ENCODE measurements at places on chromosomes 12 and 14. TPM values are rescaled to one million over a fixed set of nuclear protein-coding genes. Genes with fewer than 3 reads are reported as not detected.

MNAT1 gene
- total RNA-seq: 30.4 TPM

DNA sequence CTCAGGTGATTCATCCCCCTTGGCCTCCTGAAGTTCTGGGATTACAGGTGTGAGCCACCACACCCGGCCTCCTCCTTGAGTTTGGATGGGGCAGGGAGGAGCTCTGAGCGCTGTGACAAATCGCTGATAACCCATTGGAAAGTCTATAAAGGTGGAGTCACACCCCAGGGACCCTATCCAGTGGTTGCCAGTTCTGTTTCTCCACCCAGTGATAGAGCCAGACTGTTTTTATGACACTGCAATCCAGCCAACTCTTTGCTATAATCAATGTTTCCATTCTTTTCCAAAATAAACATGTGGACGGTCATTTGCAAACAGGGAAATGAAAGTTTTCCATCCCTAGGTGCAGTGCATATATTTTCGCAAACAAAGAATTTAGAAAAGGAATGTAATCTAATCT, 142.0 kb upstream of the PELI2 start:
- no peak for ATAC-seq

GRCh38 chr12:22738945-22739344, 114.0 kb downstream of the ETNK1 start:
- no peak for ATAC-seq

GRCh38 chr12:42923583-42923982, 334.0 kb upstream of the PRICKLE1 start:
- no peak for ATAC-seq

TAS2R7 gene
- not detected for total RNA-seq

PPHLN1 gene
- total RNA-seq: 88.9 TPM

- no peak for ATAC-seq
Observed at GRCh38 chr12:118020036-118020435, 3.5 kb downstream of the RFC5 start.

DNA sequence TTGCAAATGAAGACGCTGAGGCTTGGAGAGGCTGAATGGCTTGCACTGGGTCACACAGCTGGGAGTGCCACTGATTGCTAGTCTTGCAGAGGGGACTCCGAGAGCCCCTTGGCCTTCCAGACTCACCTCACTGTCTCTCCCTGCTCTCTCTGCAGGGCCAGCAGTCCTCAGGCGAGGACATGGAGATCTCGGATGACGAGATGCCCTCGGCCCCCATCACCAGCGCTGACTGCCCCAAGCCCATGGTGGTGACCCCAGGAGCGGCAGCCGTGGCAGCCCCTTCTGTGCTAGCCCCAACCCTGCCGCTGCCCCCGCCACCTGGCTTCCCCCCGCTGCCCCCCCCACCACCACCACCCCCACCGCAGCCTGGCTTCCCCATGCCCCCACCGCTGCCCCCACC, 10.1 kb downstream of the SETD1B start:
- no peak for ATAC-seq

ASPG gene
- total RNA-seq: not detected

LYZ gene
- 7.6 TPM for total RNA-seq

DNA sequence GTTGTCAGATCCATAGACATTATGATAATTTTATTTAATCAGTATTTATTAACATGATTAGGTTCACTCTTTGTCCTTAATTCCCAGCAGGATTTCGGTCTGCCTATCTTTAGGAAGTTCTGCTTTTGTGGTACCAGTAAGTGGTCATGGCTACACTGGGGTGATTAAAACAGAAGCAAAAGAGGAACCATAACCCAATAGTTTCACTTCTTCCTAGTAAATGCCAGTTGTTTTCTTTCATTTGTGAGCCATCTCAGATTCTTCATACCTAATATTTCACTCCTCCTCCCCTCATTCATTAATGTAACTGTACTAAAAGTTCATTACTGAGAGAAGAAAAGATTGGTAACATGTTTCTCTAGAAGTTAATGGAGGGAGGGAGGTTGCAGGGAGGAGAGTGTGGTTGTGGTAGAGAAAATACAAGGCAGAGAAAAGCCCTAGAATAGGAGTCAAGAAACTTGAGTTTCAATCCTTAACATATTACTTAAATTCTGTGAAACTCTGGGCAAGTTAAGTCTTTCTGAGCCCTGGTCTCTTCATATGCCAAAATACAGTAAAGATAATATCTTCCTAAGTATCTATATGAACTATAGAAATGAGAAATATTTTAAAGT, 101.2 kb downstream of the PEBP1 start:
- ATAC-seq: no peak

DNA sequence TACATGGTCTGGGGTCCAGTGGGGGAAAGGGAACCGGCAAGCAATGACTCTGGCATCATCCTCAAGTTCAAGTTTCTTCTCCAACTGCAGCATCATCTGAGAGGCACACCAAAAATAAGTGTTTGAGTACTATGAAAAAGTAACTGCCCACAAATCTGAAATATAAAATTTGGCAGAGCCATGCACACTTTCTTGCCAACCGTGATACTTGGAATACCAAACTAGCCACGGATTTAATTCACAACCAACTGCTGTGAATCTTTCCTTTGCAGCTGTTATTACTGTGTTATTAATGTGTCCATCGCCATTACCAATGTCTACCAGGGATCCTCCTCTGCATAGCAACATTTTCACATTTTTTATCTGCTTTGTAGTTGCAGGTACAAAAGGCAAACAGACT, 74.6 kb downstream of the GXYLT1 start:
- ATAC-seq: no peak

- no peak for ATAC-seq
Observed at GRCh38 chr12:122825773-122826724, 9.2 kb upstream of the HIP1R start.

DNA sequence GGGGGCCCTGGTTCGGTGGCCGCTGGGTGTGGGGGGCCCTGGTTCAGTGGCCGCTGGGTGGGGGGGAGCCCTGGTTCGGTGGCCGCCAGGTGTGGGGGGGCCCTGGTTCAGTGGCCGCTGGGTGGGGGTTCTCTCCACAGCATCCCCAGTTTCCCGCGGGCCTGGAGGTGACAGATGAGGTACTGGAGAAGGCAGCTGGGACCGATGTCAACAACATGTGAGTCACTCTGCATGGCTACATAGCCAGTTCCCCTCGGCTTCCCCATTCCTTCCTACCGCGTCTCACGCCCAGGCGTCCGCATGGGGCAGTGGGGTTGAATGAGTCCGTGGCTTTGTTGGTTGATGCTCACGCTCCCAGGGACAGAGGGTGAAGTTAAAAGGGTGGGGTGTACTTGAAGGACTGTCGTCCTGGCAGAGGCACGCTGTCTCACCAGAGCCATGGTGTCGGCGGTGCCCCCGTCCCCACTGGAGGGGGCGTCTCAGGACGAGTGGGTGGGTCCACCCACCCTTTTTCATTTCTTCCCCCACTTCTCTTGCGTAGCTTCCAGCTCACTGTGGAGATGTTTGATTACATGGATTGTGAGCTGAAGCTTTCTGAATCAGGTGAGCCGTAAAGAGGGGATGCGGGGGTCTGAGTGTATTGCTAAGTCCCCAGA, 15.6 kb downstream of the HIP1R start:
- no peak for ATAC-seq

COCH gene
- total RNA-seq: 0.16 TPM

PTCSC3 gene
- not detected for total RNA-seq

DACT1 gene
- total RNA-seq: 17.5 TPM

Measured in gastroesophageal sphincter (tissue), 4 donors.